GM12878 (cell line): ENCODE measurements at places on chromosomes 7 and 10.

- DNase-seq: no peak
Observed at GRCh38 chr10:130740166-130740565, 571.4 kb downstream of the TCERG1L start.

- DNase-seq: no peak
Observed at GRCh38 chr10:48493083-48493871, 111.6 kb downstream of the ARHGAP22 start.

DNA sequence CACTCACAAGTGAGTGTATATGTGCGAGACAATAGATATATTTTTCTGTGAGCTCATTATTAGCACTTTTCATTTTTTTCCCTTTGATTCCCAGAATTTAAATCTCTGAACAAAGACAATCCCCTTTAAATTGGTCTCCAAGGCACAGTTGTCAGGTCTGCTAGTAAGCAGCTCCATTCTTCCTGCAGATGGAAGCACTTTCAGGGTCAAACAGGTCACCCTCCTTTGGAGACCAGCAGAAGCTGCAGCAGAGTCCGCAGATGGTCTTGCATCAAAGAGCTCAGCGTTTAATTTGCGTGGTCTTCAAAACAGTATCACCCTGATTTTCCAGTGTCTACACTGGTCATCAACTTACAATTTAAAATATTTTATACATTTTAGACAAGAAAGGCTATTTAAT lies 543.8 kb downstream of the ARL4A start:
- no peak for DNase-seq

- DNase-seq: no peak
Observed at GRCh38 chr10:12699258-12699700, 302.2 kb downstream of the CCDC3 start.

DNA sequence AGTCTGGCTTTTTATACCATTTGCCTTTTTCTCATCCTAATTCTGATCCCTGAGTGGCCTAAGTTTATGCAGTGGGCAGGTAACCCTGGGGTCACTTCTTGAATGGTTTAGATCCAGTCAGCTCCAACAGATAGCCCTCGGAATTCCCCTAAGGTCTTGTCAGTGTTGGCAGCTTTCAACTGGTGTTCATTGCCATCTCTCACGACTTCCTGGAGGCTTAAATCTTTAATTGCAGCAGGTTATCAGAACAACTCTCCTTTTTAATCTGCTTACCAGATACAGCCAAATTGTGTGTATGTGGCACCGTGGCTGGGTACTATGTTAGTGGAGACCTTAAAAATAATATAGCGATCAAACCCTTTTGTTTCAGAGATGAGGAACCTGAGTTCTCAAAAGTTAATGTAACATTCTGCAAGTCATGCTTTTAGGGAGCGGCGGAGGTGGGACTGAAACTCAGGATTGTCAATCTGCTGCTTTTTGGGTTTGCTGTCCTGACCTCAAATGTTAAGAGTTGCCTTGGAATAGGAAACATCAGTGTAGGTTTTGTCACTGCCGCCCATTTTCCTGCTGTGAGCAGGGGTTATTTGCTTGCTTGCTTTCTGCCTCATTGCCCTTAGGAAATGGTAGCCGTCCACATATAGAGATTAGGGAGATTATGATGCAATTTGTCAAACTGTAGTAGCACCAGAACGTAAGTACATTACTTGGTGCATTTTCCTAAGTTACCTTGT lies 818 bp downstream of the DLD start:
- DNase-seq: no peak

GRCh38 chr7:112594397-112594796 lies 113.6 kb downstream of the LSMEM1 start:
- no peak for DNase-seq

DNA sequence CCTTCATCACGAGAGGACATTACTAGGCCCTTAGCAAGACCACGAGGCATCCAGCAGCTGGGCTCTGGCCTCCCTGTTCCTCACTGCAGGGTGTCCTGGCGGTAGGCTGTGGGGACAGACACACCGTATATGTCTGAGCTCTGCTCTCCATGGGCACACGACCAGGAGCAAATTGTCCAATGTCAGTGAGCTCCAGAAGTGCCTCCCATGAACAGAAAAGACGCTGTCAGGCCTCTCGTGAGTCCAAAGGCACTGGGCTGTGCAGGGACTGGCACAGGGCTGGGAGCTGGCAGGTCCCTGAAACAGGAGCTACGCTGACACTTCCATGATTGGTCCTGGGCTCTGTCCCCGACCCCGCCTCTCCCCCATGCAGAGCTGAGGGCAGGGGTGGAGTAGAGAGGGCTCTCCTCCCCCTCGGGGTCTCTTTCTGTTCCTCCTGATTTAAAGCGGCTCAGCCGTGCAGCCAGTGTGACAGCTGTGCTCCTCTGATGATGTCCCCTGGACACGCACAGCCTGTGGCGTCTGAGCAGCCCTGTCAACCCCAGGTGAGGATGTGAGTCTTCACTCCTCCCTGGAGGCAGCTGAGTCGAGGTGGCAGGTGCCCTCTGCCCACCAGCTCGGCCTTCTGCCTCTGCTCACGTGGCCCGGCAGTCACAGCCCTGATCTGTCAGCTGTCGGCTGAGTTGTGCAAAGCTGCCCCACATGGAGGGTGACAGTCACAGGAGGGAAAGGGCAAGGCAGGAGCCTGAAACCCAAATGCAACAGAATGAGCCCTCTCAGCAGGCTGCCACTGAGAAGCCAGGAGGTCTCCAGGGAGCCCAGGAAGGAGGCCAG lies 13.0 kb downstream of the ANTXRL start:
- DNase-seq: no peak

DNA sequence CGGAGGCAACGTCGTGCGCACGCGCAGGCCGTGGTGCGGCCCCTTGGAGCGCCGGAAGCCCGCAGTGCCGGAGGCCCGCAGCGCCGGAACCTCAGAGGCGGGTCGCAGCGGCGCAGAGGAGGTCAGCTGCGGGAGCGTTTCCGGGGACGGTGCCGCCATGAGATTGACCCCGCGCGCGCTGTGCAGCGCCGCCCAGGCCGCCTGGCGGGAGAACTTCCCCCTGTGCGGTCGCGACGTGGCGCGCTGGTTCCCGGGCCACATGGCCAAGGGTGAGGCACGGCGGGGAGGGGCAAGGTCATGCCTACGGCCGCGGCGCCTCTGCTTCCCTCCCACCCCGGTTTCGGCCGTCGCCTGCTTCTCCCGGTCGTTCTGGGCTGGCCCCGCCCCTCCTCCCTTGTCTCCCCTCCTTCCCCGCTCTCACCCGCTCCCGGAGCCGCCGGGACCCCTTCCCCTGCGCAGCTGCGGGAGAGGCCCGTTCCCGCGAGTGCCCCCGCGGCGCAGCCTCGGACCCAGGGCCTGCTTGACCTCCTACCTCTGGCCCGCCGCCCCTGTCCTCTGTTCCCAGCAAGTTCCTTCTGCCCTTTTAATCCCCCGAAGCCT lies at the start of gene MTG1:
MTG1 (plus strand) TSS at position 94 of the 600 bp plus-strand sequence; CDS start at position 158, 64 bp downstream.
- peak; percentile 65 for DNase-seq

DNA sequence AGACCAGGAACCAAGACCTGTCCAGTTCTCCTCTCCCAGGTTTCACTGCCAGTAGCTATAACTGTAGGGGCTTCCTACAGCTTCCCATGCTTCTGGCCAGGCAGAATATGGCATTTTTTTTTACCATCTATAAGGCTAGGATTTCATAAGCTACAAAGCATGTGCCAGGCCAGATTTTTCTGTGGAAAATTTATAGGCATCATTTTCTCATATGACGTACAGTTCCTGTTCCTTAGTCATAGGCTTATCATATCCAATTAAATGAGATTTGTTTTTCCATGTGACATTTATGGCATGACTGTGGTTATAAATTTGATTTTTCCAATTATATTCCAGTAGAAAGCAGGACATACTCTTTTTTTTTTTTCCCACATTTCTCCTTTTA lies 208.6 kb upstream of the NPY start:
- DNase-seq: no peak

- no peak for DNase-seq
Observed at GRCh38 chr10:82390866-82391658, 516.1 kb downstream of the NRG3 start.

GRCh38 chr7:123774496-123774895 lies 25.7 kb upstream of the WASL start:
- no peak for DNase-seq

GRCh38 chr10:71359364-71360046 lies 37.2 kb upstream of the CDH23 start:
- no peak for DNase-seq

- DNase-seq: no peak
Observed at GRCh38 chr10:71159892-71160291, 52.5 kb upstream of the UNC5B start.

DNA sequence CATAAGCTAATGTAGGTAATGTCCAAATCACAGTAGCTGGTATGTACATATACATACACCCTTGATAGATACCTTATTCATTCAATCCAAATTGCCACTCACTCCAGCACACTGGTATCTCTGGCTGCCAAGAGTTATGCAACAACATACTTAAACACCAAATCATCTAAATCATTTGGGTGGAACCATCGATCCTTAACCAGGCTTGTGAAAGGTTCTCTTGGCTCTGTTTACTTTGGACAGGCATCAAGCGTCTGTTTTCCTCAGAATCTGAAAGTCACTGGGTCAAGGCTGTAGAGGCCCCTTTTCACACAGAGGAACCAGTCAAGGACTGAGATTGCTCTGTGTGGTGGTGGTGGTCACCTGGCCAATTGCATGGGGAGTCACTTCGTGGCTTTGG lies 24.6 kb downstream of the JAZF1 start:
- DNase-seq: no peak

DNA sequence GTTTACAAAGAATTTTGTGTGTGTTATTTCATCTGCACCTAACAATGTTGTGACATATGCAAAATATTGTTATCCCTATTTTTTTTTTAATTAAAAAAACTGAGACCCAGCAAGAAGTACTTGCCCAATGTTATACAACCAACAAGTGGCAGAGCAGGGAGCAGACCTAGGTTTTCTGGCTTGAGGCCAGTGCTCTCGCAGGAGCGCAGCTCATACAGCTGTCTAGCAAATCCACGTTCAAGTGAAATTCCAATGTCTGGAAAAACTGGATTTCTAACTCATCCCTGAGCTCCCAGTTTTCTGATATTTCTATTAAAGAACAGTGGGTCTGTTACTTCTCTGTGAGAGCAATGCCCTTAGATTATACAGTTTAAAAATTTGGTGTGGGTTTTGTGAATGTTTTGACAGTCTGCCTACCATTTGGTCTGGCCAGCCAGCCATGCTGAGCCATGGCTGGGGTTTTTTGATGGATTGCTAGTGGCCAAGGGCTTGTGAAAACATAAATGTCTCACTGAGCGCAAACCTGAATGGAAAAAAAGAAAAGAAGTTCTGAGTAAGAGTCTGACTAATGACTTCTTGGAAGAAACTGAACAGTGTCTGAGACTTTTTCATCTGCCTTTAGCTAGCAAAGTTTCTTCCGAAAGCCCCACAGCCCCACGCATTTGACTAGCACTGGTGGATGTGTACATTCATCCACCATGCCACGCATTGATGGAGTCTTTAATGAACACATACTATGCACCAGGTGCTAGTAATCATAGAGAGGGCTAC lies 15.4 kb upstream of the PRF1 start:
- no peak for DNase-seq

DNA sequence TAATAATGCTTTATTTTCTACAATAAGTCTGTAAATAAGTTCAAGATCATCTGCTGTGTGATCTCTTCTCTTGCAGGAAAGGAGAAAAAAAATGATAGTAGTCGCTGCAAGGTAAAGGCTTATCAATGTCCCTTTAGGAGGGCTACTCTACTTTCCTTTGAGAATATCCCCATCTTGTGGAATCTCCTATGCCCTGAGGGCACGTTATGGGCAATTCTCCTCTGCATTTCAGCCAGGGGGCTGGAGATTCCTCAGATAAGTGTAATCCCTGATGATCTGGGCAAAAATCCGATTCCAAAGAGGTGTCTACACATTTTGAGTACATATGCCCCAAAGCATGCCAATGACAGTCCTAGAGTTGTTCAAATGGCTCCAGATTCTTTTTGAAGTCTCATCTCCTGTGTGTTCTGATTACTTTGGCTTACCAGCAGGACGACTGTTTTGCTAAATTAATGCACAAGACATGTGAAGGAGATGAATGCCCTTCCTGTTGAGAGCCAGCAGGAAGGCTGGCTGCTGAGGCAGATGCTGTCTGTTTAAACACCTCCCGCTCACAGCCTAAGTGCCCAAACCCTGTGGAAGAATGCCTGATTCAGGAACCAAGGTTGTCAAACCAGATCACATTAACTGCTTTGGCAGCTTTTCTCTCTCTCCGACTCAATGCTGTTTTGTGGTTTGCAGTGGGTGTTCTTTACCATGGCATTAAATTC lies 171.2 kb upstream of the COL1A2 start:
- no peak for DNase-seq

DNA sequence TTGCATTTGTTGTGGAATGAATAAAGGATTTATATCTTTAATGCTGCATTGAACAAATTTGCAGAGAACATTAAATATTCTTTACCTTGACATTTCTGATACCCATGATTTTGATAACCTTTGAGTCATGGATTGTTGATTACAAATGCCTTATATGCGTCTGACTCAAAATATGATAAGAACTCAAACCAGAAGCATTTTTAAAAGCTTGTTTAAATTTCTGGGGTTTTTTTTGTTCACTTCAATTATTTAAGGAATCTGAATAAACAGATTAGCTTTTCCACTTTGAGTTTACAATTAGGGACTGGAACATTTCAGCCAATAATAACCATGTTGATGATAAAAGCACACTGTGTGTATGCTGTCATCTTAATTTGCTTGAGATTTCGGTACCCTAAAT lies 253.5 kb downstream of the NRG3 start:
- DNase-seq: no peak

- DNase-seq: no peak
Observed at GRCh38 chr10:49784681-49785080, 22.6 kb upstream of the OGDHL start.

- no peak for DNase-seq
Observed at GRCh38 chr7:140696024-140696679, 356 bp upstream of the NDUFB2 start.

- DNase-seq: no peak
Observed at GRCh38 chr10:35347899-35348608, 11.7 kb downstream of the CCNY start.

DNA sequence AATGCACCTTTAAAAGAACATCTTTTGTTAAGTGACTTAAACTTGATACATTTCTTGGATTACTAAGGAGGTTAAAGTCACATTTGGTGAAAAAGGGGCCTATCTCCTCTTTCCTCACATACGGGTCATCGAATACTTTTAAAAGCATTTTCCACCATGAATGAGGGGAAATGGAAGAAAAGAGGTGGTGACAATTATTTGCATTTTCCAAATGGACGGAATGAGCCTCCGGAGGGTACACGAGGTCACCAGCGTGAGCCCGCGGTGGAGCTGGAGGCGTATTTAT lies 1.0 kb upstream of the BMPR1A start:
- DNase-seq: no peak

GRCh38 chr10:50373821-50374501 lies 122.6 kb upstream of the ASAH2 start:
- DNase-seq: no peak

DNA sequence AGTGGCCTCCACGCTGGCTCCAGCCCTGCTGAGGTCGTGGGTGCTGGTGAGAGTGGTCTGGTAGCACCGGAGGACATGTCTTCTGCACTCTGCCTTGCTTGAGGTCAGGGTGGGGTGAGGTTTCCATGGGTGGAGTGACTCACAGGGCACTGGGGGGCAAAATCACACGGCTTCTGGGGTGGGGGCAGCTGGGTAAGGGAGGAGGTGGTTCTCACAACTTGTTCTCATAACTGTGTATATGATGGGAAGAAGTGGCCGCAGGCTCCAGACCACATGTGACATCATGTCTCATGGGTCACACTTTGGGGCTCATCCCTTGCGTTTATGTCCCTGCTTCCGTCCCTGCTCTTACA lies 884 bp upstream of the PRF1 start:
- no peak for DNase-seq

- DNase-seq: no peak
Observed at GRCh38 chr7:44431091-44431608, 59.3 kb downstream of the NUDCD3 start.

GRCh38 chr10:129513312-129513711 lies 46.3 kb downstream of the MGMT start:
- no peak for DNase-seq
